Vagina (tissue), 2 donors: ENCODE measurements at places on chromosomes 12 and 14. TPM values are rescaled to one million over a fixed set of nuclear protein-coding genes. Genes with fewer than 3 reads are reported as not detected.

Gene KERA
- total RNA-seq: not detected

Gene GPX2
- 77.3 TPM for total RNA-seq

Gene COCH
- total RNA-seq: 35.6 TPM

Gene GLTP
- total RNA-seq: 158 TPM

Gene ANKS1B
- total RNA-seq: 11.5 TPM

Gene ERP27
- 2.2 TPM for total RNA-seq

Gene MAX
- total RNA-seq: 71.7 TPM

- DNase-seq: no peak
Measured at GRCh38 chr14:75286313-75286712, 7.7 kb downstream of the FOS start.

GRCh38 chr12:81381951-81382350, 304.1 kb downstream of the ACSS3 start:
- DNase-seq: no peak

GRCh38 chr12:42410340-42410739, 84.4 kb downstream of the PPHLN1 start:
- DNase-seq: no peak

- DNase-seq: no peak
Measured at GRCh38 chr14:87944987-87945604, 47.9 kb downstream of the GALC start.

GRCh38 chr14:36658123-36659009, 3.3 kb upstream of the PAX9 start:
- no peak for DNase-seq

GRCh38 chr14:22202313-22202712, 386.7 kb downstream of the DAD1 start:
- no peak for DNase-seq

GRCh38 chr14:41605550-41606281, 960 bp upstream of the LRFN5 start:
- peak; percentile 86 for DNase-seq

DNA sequence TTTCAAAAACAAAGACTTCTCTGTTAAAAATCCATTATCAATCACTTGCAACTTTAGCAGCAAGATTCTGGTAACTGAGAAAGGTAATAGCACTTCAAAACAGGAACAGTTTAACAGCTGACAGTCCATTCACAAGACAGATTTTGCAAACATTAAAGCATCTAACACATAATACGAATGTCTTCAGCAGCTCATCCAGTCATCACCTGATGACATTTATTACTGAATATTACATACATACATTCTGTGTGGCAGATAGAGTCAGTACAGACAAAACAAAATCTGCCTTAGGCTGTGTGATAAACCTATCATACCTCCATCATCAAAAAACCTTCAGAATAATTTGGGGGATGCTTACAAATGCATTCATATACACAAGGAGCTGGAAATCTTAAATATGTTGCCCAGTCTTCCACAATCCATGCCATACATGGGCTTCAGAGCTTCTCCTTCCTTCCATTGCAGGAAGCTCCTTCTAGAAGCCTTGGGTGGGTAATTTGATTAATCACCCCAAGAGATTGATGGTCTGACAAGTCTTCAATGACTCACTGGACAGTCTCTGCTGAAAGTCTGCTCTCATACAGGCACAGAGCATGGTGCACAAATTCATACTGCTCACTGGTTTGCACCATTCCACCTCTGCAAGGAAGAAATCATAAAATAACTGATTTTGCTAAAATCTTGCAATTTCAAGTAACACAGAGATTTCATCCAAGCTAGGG, 1.6 kb upstream of the PTPRB start:
- DNase-seq: no peak

- no peak for DNase-seq
Measured at GRCh38 chr12:80708975-80709328, 1.5 kb downstream of the MYF6 start.

DNA sequence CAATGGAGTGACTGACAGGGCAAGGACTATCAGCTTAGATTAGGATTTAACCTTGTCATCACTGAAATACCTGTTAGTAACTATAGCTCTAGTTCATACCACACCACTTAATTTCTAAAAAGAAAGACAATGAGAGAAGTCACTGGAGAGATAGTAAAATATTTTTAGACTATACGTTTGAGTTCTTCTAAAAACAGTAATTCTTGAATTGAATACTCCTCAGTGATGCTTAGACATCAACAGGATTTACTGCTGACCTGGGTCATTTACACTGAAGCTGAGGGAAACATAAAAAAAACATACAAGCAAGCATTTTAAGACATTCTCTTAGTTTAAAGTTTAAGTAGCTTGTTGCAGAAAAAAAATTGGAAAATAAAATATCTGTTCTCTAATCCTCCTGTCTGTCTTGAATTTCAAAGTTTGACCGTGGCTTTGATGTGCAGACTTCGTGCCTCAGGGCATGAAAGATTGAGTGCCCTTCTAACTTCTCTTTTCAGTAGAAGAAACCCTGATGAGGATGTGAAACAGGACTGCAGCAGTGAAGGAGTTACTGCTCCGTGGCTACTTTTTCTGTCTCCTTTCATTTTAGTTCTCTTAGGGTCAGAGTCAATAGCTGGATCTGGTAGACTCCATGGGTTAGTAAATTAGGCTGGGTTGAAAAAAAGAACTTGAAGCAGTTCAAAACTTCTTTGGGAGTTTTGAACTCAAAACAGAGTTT, 172.2 kb downstream of the PTPRO start:
- DNase-seq: no peak

GRCh38 chr12:9880532-9881078, 684 bp upstream of the KLRF2 start:
- DNase-seq: no peak

DNA sequence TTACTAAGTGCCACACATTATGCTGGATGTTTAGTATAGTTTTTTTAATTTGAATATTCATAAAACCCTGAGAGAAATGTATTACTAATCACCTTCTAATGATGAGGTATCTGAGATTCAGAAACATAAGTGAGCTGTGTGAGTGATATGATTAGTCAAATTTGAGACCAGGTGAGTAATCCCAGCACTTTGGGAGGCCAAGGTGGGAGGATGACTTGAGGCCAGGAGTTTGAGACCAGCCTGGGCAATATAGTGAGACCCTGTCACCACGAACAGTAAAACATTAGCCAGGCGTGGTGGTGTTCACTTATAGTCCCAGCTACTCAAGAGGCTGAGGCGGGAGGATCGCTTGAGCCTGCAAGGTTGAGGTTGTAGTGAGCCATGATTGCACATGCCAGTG, 438.4 kb downstream of the RAD51B start:
- no peak for DNase-seq

- DNase-seq: no peak
Measured at GRCh38 chr12:88574278-88574677, 6.0 kb downstream of the KITLG start.

GRCh38 chr12:105748806-105749600, 389.8 kb downstream of the NUAK1 start:
- no peak for DNase-seq

DNA sequence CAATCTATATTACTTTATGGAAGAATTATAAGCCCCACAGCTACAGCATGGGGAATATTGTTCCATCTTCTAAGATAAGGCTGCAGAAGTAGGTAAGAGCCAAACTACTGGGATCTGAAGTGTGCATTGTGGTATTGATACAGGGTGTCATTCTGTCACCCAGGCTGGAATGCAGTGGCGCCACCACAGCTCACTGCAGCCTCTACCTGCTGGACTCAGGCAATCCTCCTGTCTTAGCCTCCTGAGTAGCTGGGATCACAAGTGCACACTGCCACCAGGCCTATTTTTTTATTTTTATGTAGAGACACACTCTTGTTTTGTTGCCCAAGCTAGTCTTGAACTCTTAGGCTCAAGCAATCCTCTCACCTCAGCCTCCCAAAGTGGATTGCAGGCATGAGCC, 21.3 kb upstream of the DIP2B start:
- no peak for DNase-seq

DNA sequence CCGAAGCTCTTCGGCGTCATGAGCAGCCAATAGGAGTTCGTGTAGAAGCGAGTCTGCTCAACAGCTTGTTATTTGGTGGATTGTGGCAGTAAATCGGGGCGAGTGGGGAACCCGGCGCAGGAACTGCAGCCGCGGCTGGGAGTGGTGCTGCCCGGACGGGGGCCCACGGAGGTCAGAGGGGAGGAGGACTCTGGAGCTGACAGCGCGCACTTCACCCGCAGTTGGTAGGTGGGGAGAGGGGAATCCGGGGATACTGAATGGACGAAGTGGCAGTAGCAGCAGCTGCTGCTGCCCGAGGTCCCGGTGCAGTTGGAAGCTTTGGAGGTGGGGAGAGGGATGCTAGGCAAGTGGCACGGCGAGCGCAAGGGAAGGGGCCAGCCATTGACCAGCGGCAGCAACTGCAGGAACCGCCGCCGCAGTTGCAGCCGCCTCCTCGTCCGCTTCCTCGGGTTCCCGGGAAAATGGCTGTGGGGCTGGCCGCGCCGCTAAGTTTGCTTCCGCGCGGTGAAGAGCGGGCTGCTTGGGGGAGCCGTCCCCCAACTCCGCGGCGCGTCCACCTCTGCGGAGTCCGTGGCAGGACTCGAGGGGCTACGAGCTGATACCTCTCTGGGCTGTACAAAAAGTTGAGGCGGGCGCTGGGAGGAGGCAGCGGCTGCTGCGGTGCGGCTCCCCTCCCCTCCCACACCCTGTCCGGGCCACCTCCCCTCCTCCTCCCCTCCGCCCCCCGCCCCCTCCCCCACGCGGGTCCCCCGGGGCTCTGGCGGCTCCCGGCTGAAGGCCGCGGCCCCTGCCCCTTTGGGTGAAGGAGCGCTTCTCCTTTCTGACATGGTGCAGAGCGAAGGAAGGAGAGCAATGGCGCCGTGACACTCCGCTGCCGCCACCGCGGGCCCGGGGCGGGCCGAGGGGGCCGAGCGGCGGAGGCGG, at the start of gene ARID4A:
Gene ARID4A (plus strand): TSS at position 79 of the 924 bp plus-strand sequence. CDS start 1,300 bp downstream, outside the sequence.
- DNase-seq: no peak
